A549 treated with CpdA at 1 μM for 4 hours (cell line): ENCODE measurements at places on chromosomes 6 and 20. TPM values are rescaled to one million over a fixed set of nuclear protein-coding genes. Genes with fewer than 3 reads are reported as not detected.

RFX6 gene
- total RNA-seq, result not detected in 5 replicates

PAX1 gene
- 0.09 TPM in 1 of 5 replicates, not detected in the others for total RNA-seq

TMEM14B gene
- total RNA-seq, result 137 to 161 TPM (median 145 TPM) in 5 replicates

OR2H1 gene
- not detected in 5 replicates for total RNA-seq

TREM1 gene
- total RNA-seq, result 0.23 to 0.49 TPM (median 0.29 TPM) in 3 of 5 replicates, not detected in the others

SCGN gene
- 0.12 to 0.29 TPM (median 0.18 TPM) in 4 of 5 replicates, not detected in the other for total RNA-seq

SNX14 gene
- total RNA-seq, result 31.2 to 50.5 TPM (median 37.0 TPM) in 5 replicates

SIRPB1 gene
- 0.57 to 0.80 TPM (median 0.65 TPM) in 5 replicates for total RNA-seq

HCK gene
- total RNA-seq, result 0.06 to 0.14 TPM (median 0.10 TPM) in 4 of 5 replicates, not detected in the other

NPEPL1 gene
- total RNA-seq, result 29.9 to 36.6 TPM (median 30.7 TPM) in 5 replicates
